ENCODE measurements at places on chromosomes 12 and 14.
A peak's percentile ranks its signal among the peaks of the same experiment; 100 is the strongest.

DNA sequence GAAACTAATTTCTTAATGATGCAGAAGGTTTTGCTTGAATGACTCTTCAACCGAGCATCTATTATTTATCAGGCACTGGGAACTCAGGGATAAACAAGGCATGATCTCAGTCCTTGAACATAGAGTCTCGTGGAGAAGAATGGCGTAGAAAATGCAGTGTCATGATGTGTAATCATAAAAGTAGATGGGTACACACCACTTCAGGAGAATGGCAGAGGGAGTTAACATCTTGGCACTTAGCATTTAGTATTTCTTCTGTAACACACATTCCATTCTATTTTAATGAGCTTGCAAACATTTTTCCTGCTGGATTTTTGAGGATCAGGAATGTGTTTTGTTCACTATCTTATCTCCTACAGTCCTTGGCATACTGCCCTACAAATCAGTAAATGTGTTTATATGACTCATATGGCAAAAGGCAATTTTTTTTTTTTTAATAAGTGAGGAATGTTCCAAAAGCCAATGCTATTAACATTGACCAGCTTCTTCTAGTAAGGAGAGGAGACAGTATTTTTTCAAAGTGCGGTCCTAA, 3.8 kb downstream of the TXNRD1 start:
- DNase-seq: no peak

GRCh38 chr14:29637411-29637810, 290.2 kb downstream of the PRKD1 start:
- no peak for DNase-seq

DNA sequence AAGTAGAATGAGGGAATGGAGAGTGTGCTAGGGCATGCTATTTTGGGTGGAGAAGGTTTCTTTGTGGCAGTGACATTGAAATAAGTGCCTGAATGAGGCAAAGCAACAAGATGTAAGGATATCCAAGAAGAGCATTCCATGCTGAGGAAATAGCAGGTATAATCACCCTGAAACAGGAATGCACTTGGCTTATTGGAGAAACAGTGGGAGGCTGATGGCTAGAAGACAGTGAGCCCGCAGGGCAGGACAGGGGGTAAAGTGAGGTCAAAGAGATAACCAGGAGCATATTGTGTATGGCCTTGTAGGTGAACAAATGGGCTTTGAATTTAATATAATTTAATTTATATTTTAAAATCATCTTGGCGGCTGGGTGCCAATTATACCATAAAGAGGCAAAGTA, 877.0 kb downstream of the DIO2 start:
- no peak for DNase-seq

DNA sequence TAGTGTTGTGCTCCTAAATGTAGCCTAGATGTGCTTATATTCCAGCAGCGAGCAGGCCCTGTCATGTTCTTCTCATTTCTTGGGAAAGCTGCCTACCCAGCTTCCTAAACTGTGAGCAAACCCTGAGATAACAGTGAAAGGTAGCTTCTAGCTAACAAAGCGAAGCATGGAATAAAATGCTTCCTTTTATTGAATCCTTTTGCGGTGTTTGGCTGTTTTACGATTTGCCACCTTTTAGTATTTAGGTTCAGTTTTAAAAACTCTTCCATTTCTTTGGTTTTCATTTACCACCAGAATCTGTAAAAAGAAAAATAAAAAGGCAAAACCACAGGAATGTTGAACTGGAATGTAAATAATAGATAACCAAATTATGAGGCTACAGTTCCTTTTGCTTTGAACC, 5.0 kb upstream of the PKP2 start:
- no peak for DNase-seq

- DNase-seq: no peak
These were observed 13.7 kb downstream of the ATG2B start for GRCh38 chr14:96349286-96350075.

- no peak for DNase-seq
These were observed 4.2 kb downstream of the CDK2AP1 start for GRCh38 chr12:123267335-123267920.

GRCh38 chr14:29836395-29836794, 91.3 kb downstream of the PRKD1 start:
- no peak for DNase-seq

DNA sequence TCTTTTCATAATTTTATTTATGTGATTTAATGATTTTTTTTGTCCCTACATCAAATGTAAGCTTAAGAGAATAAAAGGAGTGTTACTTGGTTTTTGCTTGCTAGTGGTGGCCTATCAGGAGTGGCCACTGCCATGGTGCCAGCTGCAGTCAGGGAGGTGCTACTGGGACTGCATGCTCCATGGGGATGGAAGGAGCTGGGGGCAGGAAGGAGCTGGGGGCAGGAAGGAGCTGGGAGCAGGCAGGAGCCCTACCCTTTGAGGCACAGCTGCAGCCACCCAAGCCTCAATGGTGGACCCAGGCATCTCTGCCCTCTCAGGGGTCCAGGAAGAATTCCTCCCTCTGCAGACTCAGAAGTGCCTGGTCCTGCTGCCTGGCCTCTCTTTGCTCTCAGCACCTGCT, 796.0 kb downstream of the SLC16A7 start:
- no peak for DNase-seq

- DNase-seq: no peak
These were observed 284.9 kb downstream of the LRFN5 start for GRCh38 chr14:41891624-41892023.

DNA sequence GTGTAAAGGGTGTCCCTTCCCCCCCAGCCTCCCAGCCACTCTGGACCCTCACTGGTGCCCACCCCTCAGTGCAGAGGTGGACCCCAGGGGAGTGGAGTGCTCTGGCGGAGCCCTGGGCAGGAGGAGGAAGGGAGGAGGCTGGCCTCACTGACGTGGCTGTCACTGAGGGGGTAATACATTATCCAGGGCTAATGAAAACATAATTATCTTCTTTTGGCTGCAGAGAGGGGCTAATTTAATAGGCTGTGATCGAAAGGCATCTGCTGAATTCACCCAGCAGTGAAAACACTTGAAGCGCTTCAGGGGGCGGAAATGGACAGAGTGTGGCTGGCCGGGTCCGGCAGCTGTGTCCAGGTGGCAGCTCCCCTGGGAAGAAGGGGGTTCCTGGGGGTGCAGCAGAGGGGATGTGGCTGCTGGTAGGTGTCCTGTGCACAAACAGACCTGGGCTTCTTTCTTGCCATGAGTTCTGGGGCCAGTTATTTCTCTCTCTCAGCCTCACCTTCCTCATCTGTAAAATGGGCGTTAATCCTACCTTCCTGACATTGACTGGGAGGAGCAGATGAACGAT, 3.7 kb upstream of the NOS1 start:
- DNase-seq: no peak

- no peak for DNase-seq
These were observed 258.6 kb downstream of the IPO8 start for GRCh38 chr12:30437044-30437443.

- DNase-seq: no peak
These were observed 59.1 kb upstream of the BICD1 start for GRCh38 chr12:32047357-32048212.

- DNase-seq: no peak
These were observed 2.0 kb upstream of the ANKRD9 start for GRCh38 chr14:102511538-102511937.

DNA sequence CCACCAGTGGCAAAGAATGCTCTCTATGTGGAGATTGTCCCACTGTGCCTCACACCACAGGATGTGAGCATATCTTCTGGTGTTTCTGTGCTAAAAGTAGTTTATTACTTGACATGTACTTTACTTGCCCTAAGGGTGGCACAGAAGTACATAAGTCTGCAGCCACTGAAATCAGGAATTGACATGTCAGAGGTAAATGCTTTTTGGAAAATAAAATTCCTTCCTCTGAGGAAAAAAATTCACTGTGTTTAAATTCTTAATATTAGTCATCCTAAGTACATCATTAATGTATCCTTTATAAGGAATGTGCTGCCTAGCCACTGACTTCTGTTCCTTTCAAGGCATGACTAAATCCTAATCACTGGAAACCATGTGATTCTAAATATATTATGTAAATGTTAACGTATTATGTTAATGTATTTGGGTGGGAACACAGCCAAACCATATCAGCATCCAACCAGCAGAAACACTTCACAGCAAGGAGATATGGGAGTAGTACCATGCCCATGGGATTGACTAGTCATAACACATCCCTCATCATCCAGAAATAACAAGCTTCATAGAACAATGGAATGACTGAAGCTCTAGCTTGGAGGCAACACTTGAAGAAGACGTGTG, 239.7 kb upstream of the PPFIA2 start:
- DNase-seq: no peak

DNA sequence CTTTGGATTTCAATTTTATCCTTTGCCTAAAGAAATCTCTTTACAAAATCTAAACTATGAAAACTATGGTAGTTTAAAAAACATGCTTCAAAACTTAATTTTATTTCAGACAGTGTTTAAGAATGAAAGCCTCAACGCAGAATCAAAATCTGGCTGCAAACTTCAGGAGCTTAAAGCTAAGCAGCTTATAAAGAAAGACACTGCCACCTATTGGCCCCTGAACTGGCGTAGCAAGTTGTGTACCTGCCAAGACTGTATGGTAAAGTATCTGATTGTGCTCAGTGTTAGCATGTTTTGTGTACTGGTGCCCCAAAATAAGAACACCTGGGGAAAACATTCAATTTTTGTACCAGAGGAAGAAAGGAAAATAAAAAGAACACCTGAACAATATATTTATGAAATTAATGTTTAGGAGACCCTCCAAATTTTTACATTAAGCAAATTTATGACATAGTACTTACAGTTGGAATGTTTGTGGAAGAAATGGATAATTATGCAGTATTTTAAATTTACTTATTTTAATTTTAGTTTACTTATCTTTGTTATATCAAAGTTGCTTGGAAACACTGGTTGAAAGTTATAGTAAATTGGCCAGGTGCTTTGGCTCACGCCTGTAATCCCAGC, 12.2 kb downstream of the UBR7 start:
- DNase-seq: peak; percentile 61

- no peak for DNase-seq
These were observed 1.4 kb downstream of the ASPG start for GRCh38 chr14:104086661-104087461.

- DNase-seq: no peak
These were observed 472.1 kb upstream of the RGS6 start for GRCh38 chr14:71460091-71460490.

DNA sequence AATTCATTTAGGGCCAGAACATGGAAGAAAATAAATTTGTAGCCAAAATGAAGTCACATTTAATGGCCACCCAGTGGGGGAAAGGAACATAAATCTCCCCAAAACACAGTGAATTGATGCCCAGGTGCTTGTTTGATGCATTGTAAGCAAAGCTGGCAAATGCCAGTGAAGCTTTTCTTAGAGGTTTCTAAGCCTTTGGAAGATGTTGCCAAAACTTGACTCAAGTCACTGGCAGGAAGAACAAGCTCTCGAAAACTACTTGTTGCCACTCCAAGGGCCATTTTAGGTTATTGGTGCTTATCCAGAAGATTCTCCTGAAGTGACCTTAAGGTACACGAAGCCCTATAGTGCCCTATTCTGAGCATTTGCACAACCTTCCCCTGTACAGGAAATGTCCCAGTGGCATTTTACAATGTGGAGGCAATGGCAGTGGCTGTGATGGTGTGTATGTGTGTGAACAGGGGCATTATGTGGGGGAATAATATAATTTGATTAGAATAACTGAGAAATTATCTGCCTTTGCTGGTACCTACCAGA, 89.5 kb upstream of the NOVA1 start:
- no peak for DNase-seq

GRCh38 chr12:104699489-104700190, 242.9 kb downstream of the CHST11 start:
- DNase-seq: no peak

- DNase-seq: no peak
These were observed 34.0 kb downstream of the APAF1 start for GRCh38 chr12:98678946-98679610.

DNA sequence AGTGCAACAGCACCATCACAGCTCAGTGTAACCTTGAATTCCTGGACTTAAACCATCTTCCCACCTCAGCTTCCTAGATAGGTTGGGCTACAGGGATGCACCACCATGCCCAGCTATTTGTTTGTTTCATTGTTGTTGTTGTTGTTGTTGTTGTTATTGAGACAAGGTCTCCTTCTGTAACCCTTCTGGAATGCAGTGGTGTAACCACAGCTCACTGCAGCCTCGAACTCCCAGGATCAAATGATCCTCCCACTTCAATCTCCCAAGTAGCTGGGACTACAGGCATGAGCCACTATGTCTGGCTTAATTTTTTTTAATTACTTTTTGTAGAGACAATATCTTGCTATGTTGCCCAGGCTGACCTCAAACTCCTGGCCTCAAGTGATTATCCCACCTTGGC, 1.2 kb upstream of the NEMP1 start:
- DNase-seq: no peak

GRCh38 chr12:131509701-131510100, 201.2 kb upstream of the SFSWAP start:
- DNase-seq: no peak

DNA sequence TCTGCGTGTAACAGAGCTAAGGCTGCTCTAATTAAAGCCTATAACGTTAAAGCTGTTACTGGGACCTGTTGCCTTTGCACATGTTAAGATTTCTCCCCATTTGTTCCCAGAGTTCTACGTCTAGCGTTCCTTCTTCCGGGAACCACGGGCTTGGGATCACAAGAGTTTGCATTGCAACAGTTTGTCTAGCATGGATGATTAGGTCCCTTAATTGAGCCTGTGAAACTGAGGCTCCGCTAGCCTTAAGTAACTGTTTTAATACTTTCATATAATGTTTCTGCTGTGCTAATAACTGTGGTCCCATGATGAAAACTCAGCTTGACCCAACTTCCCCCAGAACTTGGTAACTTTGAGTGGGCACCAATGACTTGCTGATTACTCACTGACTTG, 16.7 kb upstream of the LYZ start:
- DNase-seq: no peak

- no peak for DNase-seq
These were observed 27.4 kb downstream of the PALS1 start for GRCh38 chr14:67268426-67269150.

- DNase-seq: no peak
These were observed 92.8 kb upstream of the KCNA1 start for GRCh38 chr12:4816744-4817525.

- no peak for DNase-seq
These were observed 19.1 kb upstream of the FOS start for GRCh38 chr14:75259510-75259855.

DNA sequence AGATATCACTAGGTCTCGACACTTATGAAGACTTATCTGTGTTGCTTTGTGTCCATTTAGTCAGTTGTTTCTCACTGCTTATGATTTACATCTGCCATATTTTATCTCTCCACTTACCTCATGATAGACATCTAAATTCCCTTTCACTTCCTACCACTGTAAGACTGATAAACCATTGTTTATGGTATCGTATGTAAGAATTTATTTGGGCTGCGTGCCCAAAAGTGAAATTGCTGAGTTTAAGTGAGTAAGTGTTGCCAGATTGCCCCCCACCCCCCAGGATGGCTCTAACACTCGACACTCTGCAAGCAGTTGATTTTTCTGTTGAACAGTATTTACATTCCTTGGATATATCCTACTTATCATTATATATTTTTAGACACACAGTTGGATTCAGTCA, 69.9 kb upstream of the MON2 start:
- no peak for DNase-seq

All from CD4-positive, alpha-beta T cell treated with Interleukin-2 at 100 ng/mL for 4 hours (primary cell).